Suprapubic skin (tissue), 4 donors: ENCODE measurements at places on chromosomes 3 and 15.

DNA sequence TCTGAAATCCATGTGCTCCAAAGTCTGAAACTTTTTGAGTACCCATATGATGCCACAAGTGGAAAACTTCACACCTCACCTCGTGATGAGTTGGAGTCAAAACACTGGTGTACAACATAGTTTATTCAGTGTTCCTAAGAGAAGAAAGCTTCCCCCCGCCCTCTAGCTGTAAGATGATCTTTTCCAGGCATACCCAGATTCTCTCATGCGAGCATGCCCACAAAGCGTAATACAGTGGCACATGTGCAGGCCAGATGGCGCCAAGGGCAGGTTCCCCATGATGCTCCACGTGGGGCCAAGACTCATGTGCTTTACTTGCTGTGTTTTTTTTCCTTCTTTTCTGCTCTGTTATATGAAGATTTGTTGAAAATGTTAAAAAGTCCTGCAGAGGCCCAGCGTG lies 104.9 kb upstream of the LRRFIP2 start:
- no peak for DNase-seq

- no peak for DNase-seq
These were observed 27.2 kb upstream of the STT3B start for GRCh38 chr3:31505371-31506048.

DNA sequence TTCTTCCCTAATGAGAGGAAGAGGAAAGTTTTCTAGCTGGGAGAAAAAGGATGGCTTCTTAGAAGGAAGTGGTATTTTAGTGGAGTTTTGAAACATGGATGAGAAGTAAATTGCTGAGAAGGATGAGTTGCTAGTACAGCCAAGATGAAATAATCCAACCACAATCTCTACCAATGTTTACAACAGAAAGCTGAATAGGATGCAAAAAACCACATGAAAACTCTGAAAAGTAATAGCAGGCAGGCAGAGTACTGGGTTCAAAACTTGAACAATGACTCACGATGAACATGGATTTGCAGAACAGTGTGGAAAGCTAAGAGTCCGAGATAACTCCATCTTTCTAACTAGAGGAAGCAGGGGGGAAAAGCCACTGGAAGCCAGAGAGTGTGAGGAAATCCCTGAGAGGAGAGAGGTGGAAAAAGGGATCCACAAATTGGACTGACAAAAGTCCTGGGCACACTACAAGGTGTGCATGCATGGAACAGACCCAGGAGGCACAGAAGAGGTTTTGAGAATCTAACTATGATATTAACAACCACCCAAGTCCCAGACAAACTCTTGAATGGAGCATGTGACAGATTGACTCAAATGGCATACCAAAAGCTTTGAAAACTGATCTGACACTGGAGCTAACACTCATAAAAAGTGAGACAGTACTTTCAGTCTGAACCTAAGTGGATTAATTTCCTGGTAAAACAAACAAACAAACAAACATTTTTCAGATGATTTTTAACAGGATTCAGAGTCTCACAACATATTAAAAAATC lies 76.7 kb downstream of the ST6GAL1 start:
- DNase-seq: no peak

- DNase-seq: no peak
These were observed 128.9 kb upstream of the BHLHE40 start for GRCh38 chr3:4850211-4850927.

GRCh38 chr3:18681818-18682345 lies 256.7 kb upstream of the SATB1 start:
- no peak for DNase-seq

- no peak for DNase-seq
These were observed 1.6 kb downstream of the EIF4A2 start for GRCh38 chr3:186784820-186785494.

DNA sequence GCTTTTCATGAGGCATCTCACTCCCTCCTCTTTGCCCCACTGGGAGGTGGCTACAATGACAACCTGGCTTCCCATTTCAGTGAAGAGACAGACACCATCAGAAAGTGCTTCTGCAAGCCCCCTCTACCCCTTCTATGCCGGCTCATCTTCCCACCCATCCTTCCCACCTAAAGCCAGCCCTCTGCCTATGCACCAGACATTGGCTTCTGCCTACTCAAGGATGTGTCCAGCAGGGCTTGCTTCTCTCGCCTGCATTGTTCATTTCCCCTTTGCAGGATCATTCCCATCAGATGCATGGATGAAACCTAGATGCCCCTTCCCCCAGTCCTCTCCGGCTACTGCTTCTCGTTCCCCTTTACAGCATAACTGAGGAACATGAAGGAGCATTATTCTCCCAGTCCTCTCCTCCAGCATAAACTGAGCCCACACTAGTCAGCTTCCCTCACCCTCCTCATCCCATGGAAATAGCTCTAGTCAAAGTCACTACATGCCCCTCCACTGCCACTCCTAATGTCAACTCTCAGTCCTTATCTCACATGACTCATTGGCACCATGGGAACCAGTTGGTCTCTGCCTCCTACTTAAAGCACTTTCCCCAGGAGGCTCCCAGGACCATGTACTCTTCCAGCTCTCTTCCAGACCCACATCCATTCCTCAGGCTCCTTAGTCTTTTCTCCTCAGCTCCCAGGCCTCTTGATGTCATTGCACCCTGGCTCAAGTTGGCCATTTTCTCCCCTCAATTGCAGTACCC lies 47.9 kb downstream of the TM2D3 start:
- no peak for DNase-seq

DNA sequence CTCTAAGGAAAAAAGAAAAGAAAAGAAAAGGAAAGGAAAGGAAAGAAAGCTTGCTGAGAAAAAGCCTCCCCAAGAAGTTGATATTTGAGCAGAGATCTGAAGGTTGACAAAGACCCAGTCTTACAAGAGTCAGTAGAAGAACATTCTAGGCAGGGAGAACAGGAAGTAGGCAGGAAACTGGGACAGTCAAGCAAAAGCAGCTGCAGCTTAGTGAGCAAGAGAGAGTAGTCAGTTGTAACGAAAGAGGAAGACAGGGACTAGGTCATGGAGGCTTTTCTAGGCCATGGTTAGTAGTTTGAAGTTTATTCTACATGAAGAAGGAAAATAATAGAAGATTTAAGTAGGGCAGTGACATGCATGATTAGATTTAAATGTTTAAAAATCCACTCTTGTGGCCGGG lies 31.8 kb upstream of the KLHL6 start:
- no peak for DNase-seq

DNA sequence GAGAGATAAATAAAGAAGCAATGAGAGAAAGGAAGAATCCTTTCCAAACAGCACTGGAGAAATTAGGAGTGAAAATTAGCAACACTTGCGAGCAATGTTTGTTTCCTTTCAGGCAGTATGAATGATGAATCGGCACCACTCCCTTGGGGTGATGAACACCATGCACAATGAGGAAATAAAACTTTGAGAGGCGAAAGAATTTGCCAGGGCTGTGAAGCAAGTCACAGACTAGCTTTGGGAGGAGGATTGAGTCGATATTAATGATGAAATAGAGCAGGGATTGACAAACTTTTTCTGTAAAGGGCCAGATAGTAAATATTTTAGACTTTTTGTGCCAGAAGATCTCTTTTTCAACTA lies 237.7 kb downstream of the AGBL1 start:
- no peak for DNase-seq

DNA sequence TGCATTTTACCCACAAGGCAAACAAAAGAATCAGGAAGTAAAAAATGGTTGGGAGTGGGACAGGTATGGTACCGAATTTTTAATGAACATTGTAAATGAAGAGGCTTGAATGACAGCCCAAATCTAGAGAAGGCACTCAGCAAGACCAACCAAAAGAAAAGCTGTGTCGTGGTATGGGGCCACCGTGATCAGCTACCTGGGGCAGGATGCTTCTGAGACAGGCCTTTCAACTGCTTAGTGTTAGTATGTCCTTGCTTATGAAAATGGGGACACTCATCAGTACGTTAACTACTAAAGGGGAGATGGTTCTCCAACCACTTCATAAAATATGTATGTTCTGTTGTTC lies 228.7 kb upstream of the ST8SIA2 start:
- DNase-seq: no peak
